ENCODE measurements at places on chromosomes 7 and 10.

DNA sequence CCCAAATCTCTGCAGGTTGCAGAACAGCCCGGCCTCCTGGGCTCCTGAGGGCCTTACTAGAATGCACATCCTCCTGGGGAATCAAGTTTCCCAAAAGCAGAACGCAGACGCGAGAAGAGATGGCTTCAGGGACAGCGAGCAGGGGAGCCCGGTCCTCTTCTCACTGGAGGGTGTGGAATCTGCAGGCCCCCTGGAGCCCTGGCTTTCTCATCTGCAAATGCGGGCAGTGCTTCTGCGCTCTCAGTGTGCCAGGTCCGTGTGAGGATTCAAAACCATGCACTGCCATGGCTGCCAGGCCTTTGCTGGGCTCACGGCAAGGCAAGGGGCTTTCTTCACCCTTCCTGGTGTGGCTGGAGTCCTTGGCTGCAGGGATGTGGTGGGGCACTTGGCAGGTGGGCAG is 330.9 kb upstream of the MKI67 start:
- no peak for DNase-seq

DNA sequence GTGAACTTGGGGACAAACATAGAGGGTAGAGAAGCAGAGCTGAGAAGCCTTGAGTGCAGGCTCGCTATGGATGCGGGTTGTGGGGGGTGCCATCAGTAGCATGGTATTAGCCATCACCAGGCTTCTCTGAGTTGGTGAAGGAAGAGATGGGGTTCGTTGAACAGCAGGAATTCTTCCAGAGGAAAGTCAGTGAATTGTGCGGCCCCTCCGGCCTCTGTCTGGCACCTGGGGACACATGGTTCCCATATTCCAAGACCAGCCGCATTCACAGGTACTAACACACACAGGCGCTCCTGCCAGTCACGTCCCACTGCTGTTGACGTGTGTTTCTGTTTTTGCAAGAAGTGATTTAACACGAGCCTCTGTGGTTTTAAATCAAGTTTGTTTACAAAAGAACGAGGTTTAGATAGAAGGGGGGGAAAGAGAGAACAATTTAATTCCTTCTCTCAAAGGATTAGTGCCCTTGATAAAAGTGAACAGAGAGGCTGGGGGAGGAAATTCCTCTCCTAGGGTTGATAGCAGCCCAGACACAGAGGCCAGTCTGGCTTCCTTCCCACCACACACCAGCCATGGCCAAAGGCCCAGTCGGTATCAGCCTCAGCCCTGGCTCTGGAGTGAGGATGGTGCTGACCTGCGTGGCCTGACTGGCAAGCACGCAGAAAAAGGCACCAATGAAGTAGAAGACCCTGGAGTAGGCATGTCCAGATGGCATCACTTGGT is 252.6 kb upstream of the IGFBP3 start:
- DNase-seq, result no peak

DNA sequence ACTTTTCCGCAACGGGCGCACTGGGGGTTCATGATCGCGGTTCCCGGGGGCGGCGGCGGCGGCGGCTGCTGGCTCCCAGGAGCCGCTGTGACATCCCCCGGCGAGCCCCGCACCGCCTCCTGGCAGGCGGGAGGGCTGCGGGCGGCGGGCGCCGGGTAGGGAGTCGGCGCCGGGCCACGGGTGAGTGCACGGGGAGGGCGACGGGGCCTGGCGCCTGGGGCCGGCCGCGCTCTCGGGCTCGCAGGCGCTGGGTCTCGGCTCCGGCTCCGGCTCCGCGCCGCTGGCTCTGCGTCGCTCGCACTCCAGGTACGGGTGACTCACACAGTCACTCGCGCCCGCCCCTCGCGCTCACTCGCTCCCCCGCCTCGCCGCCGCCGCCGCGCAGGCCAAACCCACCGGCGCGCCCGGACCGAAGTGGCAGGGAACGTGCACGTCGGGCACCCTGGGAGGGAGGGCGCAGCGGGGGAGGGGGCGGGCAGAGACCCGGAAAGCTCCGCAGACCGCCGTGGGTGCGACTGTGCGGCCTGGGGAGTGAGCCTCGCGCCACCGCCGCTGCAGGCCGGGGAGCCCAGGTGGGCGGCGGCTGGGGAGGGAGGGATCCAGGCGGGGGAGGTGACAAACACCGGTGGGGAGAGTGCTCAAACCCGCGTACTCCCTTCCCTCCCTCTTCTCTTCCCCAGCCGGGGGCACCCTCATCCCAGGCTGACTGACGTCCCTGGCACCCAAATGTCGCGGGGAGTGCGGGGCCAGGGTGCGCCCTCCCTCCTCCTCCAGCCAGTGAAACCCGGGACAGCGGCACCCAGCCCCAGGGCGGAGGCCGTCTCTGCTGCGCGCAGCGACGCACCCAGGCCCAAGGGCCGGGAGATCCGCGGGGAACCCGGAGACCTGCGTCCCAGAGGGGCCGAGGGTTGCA is 276.9 kb upstream of the NEBL start:
- peak; percentile 16 for DNase-seq

DNA sequence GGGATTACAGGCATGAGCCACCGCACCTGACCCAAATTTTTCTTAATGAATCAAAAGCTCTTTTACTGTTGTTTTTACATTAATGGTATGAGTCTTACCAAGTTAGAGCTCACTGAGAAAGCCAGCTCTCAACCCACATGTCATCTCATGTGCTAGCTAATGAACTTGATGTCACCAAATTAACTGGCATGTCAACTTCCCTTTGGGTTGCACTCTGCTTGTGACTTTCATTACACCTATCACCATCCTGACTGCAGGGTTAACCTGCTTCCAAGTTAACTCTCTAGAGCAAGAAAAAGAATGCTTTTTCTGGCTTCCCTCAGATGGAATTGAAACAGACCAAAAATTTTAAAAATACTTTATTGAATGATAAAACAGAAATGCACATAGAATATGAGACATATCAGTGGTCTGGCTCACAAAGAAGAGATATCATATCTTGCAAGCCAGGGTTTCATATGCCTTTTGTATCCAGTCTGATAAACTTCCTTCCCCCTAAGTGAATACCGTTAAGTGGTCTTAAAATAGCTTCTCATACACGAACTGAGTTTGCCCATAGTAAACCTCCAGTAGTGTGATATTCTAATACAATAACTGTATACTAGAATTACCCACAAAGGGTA is 42.9 kb upstream of the TRIM24 start:
- DNase-seq, result no peak

- DNase-seq, result no peak
Observed at GRCh38 chr7:137578541-137578940, 235.0 kb upstream of the PTN start.

DNA sequence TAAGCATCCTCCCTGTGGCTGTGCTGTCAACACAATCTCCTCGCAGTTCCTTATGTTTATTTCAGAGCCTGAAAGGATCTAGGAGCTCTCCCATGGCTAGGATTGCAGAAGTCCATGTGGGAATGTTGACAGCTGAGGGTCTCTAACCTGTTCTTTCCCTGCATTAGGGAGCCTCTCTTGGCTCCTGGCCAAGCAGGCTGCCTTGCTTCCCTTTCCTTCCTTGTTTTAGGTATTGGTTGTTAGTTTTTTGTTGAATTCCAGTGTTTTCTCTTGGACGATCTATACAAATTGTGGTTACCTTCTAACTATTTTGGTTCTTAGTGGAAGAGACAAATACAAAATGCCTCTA is 171.8 kb downstream of the MLLT10 start:
- no peak for DNase-seq

DNA sequence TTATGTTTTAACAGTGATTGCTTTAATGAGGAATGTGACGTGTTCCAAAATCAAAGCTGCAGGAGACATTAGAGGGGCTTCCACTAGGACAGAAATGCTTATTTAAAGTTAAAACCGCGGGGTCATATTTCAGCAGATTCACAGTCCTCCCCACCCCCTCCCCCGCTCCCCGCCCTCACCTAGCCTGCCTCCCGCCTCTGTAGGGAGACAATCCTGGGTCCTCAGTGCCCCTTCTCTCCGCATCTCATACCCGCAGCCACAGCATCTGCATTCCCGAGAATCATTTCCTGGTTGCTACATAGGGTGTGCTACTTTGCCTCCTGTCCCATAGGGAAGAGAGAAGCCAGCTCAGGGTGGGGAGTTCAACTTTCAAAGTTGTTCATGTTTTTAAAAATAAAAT is 3.1 kb upstream of the DRGX start:
- no peak for DNase-seq

DNA sequence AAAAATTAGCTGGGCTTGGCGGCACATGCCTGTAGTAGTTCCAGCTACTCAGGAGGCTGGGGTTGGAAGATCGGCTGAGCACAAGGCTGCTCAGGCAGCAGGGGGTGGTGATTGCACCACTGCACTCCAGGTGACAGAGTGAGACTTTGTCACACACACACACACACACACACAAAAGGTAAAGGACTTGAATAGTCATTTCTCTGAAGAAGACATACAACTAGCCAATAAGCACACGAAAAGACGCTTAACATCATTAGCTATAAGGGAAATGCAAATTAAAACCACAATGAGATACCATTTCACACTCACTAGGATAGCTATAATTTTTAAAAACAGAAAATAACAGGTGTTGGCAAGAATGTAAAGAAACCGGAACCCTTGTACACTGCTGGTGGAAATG is 48.6 kb downstream of the HIP1 start:
- no peak for DNase-seq

- DNase-seq, result no peak
Observed at GRCh38 chr7:26363465-26363864, 71.8 kb downstream of the SNX10 start.

- DNase-seq, result no peak
Observed at GRCh38 chr10:70753026-70753663, 32.0 kb downstream of the TBATA start.

GRCh38 chr7:101099969-101100781 is 14.9 kb downstream of the TRIM56 start:
- DNase-seq, result no peak

DNA sequence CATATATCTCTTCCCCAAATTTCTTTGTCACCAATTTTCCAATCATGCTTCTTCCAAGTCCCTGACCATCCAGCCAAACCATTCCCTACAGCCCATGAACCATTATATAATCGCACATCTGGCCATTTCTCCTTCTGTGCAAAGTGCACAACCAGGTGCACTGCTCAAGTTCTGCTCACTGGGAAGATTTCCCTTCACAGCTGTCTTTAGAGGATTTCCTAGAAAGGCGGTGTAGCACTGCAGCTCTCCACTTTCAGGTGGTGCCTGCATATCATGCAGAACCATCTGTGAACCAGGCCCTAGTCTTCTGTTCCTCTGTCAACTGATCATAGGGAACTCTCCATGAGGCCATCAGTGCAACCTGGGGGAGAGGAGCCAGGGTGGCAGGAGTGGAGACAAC is 95.0 kb upstream of the CABCOCO1 start:
- DNase-seq, result no peak

GRCh38 chr7:150924369-150924781 is 53.7 kb downstream of the KCNH2 start:
- no peak for DNase-seq

GRCh38 chr10:61902445-61903220 is 1.1 kb downstream of the ARID5B start:
- no peak for DNase-seq

DNA sequence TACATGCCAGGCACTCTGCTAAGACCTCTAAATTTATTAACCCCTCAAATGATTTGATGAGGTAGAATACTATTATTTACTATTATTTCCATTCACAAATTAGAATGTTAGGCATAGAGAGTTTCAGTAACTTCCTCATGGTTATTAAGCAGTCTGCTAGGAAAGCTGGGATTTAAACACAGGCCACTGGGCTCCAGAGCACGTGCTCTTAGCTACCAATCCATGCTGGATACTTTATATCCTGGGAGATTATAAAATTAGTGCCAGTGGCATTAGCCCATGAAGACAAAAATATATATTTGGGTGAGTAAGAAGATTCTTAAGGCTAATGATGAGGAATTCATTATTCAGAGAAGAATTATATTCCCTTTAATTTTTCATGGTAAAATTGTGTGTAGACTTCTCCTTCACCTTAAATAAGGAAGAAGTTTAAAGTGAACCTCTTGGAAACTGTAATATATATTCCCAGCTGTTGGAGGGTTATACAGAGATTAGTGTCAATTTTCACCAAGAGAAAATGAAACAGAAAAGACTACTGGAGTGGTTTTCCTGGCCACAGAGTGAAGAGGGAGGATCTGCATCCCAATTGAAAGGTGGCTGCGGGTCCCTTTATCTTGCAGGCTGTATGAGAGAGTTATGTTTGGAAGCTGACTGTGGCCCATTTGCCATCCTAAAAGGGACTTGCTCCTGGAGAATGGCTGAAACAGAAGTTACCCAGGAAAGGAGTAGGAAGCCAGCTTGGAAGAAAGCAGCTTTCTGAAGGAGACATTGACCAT is 334.3 kb upstream of the TEX47 start:
- no peak for DNase-seq

GRCh38 chr10:131199646-131200045 is 111.9 kb downstream of the TCERG1L start:
- DNase-seq, result no peak

- DNase-seq, result no peak
Observed at GRCh38 chr10:11207560-11207844, 189.8 kb downstream of the CELF2 start.

GRCh38 chr10:132384618-132385388 is 12.2 kb upstream of the PWWP2B start:
- DNase-seq, result no peak

DNA sequence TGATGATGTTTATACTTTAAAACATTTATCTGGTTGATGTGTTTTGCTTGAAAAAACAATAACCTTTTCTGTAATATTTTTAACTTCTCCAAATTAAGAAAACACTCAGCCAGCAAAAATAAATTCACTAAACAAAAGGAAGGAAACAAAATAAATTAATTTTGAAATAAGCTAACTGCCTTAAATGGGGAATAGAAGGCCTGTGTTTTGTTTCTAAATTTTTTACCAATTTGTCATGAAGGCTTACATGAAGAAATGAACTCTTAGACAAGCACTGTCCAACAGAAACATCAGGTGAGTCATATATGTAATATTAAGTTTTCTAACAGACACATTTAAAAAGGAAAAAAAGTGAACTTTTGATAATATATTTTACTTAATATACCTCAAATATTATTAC is 68.5 kb downstream of the LRRN3 start:
- DNase-seq, result no peak

DNA sequence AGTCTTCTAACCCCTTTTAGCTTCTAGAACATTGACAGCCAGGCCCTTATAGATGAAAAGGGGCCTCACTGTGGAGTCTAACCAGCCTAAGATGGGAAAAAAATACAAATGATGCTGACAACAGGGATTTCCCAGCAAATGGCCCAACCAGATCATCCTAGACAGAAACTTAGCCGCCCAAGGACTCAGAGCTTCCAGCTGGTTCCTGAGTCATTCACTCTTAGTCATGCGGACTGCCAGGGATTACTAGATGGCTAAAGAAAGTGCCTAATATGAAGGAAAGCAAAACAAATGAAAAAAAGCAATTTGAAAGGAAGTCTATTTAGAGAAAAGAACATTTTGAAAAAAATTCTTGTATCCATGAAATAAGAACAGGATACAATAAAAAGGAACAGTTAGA is 23.7 kb downstream of the TSPAN14 start:
- no peak for DNase-seq

- DNase-seq, result no peak
Observed at GRCh38 chr7:128172151-128172550, 68.9 kb upstream of the LEP start.

DNA sequence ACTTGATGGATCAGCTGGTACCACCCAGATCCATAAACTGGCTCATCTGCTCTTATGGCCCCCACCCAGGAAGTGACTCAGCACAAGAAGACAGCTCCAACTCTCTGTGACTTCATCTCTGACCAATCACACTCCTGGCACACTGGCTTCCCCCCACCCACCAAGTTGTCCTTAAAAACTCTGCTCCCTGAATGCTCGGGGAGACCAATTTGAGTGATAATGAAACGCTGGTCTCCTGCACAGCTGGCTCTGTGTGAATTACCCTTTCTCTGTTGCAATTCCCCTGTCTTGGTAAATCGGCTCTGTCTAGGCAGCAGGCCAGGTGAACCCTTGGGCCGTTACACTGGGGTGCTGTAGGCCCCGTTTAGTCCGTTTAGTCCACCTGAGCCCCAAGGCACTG is 23.4 kb upstream of the BNIP3 start:
- no peak for DNase-seq
